ENCODE measurements at places on chromosomes 11 and 22.

GRCh38 chr22:39431821-39432251 is 25.0 kb upstream of the MGAT3 start:
- peak; percentile 66 for DNase-seq

- no peak for DNase-seq
Observed at GRCh38 chr11:57868491-57868890, 106.9 kb downstream of the CTNND1 start.

GRCh38 chr11:47276923-47277322 is 7.0 kb downstream of the MADD start:
- DNase-seq = no peak

GRCh38 chr22:23849009-23850006 is 8.4 kb upstream of the SLC2A11 start:
- peak; percentile 91 for DNase-seq

GRCh38 chr11:119759324-119759723 is 30.3 kb upstream of the NECTIN1 start:
- no peak for DNase-seq

DNA sequence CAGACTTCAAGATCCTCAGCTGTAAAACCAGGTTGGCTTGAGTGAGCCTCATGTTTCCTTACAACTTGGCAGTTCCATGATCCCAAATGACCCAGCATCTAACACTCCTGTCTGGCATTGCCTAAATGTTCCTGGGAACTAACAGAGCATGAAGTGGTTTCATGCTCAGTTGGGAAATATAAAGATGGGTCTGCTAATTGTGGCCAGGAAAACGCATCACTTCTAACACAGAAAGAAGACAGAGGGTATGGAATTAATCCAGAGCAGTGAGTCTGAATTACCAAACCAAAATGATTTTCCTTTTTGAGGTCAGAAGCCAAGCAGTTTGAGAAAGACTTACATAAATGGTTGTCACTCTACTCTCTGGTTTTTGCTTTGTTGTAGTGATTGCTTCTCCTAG is 60.5 kb upstream of the MMP13 start:
- DNase-seq = no peak

DNA sequence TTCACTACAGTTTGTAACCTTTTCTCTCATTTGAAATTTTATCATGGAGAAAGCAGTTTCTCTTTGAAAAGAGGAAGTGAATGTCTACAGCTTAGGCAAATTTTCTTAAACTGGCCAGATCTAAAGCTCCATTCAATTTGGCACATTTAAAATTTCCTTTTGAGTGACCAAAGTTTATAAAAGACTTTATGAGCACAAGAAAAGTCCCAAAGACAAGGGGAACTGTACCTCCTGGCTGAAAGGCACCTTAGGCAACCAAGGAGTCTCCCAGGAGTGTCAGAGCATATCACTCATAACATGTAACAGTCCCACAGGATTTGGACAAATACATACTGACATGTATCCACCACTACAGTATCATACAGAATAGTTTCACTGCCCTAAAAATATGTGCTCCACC is 41.3 kb downstream of the NARS2 start:
- DNase-seq = no peak

DNA sequence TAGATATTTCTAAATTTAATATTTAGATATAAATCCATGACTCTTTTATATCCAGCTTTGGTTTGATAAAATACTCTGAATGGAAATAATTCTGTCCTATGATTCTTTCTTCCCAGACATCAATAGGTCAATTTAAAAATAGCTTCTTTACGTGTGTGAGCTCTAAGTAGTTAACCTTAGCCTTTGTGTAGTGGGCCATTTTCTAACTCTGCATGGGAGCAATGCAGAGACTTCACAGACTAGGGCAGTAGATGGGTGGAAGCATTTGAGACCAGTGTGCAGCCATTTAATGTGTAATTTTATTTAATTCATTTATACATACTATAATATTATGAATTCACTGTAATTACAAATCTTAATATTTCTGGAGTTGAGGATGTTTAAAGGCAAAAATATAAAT is 23.8 kb downstream of the GAS2 start:
- DNase-seq = no peak

DNA sequence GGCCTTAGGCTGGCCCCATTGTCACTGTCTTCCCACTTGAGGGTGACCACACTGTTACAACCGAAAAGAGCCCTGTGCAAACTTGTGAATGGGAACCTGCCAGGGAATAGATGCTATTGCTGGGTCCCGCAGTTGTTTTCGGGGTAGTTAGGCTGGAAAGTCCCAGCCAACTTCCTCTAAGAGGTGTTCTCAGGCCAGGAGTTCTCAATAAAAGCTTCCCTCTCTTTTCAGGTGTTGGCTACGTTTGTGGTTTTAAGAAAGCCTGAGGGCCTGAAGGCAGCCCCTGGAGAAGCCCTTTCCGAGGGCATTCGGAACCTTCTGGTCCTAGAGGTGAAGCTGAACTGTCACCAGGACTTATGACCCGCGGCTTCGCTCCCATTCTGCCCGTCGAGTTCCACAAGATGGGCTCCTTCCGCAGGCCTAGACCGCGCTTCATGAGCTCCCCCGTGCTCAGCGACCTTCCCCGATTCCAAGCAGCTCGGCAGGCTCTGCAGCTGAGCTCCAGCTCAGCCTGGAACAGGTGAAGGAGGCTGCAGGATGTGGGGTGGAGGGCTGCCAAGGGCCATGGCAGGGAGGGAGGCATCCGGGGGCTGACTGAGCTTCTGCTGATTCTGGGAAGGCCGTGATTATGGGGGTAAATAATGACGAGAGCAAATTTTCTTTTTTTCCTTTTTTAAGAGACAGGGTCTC is 104.8 kb downstream of the PRR5L start:
- DNase-seq = no peak

- no peak for DNase-seq
Observed at GRCh38 chr22:16955678-16956210, 52.3 kb downstream of the GAB4 start.

- DNase-seq = no peak
Observed at GRCh38 chr11:64121663-64122410, 44.1 kb downstream of the MACROD1 start.

DNA sequence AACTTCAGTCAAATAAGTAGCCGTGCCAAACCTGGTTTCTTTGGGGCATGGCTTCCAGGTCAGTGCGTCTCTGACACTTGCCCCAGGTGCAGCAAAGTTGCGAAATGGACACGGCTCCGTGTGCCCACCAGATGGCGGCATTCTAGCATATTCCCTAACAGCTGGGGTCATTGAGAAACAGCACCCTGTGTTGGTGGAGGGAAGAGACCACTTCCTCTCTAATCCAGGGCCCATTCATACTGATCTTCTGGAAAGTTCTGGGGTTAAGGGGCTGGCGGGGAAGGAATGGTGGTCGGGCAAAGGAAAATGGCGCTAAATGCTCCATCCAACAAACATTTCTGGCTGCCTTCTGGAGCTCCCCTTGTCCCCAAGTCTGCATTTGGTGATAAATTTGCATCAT is 141.2 kb upstream of the TIMP3 start:
- DNase-seq = peak; percentile 79

GRCh38 chr11:77411137-77411707 is 62.7 kb downstream of the PAK1 start:
- peak; percentile 39 for DNase-seq

- peak; percentile 68 for DNase-seq
Observed at GRCh38 chr11:45102810-45103621, 43.4 kb upstream of the PRDM11 start.

DNA sequence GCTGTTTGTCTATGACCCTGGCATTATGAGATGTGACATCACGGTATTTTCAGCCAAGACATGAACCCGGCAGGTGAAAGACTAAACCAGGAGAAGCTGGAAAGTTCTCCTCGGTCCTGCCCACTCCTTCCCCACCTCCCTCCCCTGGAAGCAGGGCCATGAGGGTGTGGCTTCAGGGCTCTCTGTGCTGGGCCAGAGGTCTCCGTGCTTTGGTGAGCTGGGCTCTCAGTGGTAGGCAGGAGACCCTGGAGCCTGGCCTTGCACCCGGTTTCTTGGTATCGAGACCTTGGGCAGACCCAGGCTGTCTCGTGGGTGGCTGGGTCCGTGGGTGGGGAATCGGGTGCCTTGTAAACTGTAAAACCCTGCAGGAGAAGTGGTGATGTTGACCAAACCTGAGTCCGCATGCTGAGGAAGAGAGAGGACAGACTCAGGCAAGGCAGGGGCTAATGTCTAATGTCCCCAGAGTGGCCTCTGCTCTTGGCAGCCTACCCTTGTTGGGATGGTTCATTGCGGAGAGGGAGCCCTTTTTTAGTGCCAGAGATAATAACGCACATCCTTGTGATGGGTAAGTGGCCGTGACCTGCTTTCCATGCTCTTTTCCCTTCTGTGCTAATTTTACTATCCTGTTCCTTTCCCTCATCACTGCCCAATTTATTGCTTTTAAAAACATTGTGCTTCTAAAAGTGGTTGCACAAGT is 48.6 kb upstream of the PARVG start:
- no peak for DNase-seq

DNA sequence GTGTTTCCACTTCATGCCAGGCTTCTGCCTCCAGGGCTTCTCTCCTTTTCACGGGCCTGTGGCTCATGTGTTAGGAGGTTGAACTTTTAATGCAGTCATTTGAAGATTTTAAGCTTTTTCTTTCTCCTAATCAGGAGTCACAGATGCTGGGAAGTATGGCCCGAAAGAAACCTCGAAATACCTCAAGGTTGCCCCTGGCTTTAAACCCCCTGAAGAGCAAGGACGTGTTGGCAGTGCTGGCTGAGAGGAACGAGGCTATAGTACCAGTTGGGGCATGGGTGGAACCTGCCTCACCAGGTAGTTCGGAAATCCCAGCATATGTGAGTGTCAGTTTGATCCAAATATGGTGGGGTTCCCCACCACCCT is 571 bp downstream of the CCDC15 start:
- no peak for DNase-seq

GRCh38 chr22:44210722-44211121 is 30.0 kb downstream of the PARVG start:
- no peak for DNase-seq

DNA sequence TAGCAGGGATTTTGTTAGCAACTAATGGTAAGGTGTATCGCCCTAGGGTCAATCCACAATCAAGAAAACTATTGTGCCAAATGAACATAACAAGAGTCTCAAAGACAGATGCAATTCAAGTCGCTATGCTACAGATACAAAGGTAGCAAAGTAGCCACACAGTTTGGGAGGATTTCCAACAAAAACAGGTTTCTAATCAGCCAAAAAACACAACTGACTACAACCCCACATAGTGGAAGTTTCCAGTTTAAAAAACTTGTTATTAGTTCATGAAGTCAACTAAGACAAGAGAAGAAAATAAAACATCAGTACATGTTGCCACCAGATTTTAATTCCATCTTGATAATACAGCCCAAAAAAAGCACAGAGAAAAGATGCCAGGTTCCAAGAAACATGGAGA is 38.0 kb downstream of the MYH9 start:
- DNase-seq = no peak

- DNase-seq = peak; percentile 42
Observed at GRCh38 chr22:31253949-31254348, 38.3 kb downstream of the PIK3IP1 start.

- DNase-seq = peak; percentile 22
Observed at GRCh38 chr22:46515208-46516111, 22.0 kb downstream of the CELSR1 start.

- DNase-seq = no peak
Observed at GRCh38 chr11:110130642-110131238, 37.5 kb downstream of the ZC3H12C start.

DNA sequence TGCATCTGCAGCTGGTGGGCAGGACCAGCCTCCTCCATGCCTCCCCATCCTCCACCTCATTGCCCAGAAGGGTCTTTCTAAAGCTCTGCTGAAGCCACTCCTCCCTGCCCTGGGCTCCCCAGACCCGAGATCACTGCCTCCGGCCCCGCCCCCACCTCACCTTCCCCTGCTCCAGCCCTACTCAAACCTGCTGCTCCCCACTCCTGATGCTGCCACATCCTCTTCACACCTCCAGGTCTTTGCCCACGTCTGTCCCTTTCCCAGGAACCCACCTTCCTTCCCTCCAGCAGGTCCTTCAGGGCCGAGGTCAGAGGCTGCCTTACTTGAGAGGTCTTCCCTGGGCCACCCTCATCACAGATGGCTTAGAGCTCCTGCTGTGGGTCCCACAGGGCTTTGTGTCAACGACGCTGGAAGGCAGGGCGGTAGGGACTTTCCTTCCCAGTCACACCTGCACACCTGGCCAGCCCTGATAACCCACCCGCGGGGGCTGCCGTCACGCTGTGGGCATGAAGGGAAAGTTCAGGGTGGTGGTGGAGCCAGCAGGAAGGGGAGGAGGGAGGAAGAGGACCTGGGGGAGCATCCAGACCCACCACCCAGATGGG is 11.9 kb downstream of the WNT7B start:
- DNase-seq = no peak

GRCh38 chr11:86370171-86370570 is 4.5 kb upstream of the CCDC81 start:
- no peak for DNase-seq

DNA sequence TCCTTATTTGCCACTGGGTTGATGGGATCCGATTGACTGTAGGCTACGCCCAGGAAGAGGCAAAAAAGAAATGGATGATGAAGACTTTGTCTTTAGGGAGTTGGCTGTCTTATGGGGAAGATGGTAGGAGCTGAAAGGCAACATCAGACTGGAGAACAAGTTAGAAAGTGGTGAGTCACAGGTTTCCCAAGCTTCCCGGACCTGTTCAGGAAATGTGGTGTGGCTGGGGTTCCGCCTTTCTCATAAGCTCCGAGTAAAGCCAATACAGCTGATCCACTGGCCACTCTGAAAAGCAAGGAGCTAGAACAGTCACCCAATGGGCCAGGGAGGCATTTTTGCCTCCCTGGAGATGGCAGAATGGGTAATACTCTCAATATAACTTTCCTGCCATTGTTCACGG is 194.5 kb downstream of the SNX19 start:
- no peak for DNase-seq
